ENCODE measurements at places on chromosomes 2 and 18.

DNA sequence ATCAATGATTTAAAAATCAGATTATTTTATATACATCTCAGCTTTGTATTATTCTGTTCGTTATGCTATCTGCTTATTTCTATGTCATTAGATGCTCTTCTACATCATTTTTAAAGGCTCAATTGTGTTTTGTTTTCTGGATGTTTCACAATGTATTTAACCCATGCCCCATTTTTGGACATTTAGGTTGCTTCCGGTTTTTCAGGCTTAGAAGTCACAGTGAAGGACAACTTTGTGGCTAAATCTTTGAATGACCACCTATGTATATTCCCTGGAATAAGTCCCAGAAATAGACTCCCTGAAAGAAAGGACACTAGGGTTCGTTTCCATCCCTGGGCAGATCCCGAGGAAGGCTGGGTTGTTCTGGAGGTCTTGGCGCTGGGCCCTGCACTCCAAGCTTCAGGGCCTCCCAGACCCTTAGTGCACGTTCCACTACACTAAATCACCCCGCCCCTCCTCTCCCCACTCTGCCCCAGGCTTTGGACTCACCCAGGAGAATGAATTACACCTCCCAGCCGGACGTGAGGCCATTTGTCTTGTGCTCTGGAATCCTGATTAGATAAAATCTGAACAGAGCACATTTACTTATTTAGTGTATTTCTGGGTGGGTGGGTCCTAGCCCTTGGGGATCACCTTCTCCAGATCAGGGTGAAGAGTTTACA, 188.2 kb downstream of the ZFP36L2 start:
- DNase-seq, result no peak

DNA sequence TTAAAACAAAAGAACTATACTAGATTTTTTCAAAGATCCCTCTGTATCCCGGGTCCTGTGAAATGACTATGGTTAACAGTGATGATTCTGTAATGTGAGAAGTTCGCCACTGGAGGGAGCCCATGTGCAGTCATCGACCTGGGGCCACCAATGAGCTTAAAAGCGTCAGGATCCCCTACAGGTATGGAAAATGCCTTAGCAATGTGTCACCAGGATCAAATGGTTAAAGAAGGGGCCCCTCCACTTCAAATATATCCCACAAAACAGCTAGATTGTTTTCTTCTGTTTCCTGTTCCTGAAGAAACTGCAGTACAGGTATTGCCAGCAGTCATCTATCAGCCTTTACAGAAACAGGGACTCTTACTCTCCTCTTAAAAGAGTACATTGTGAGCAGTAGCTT, 15.3 kb downstream of the CHRNA1 start:
- DNase-seq, result peak; percentile 48

DNA sequence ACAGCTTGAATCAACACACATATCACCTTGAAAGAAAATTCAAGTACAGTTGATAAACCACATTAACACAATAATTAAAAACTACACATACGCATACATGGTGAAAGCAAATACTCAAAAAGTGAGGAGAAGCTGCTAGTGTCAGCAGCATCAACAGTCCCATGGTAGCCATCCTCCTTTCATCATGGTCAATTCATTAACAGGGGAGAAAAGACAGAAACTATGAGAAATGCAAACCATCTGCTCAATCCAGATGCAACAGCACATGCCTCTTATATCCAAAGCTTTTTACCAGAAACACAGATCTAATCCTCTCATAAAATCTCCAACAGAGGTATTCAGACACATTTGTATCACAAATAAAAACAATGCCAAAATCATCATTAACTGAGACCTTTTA, 81.9 kb upstream of the CHRNA1 start:
- DNase-seq, result no peak

- DNase-seq, result no peak
Measured at GRCh38 chr18:79042276-79042675, 26.9 kb upstream of the ATP9B start.

DNA sequence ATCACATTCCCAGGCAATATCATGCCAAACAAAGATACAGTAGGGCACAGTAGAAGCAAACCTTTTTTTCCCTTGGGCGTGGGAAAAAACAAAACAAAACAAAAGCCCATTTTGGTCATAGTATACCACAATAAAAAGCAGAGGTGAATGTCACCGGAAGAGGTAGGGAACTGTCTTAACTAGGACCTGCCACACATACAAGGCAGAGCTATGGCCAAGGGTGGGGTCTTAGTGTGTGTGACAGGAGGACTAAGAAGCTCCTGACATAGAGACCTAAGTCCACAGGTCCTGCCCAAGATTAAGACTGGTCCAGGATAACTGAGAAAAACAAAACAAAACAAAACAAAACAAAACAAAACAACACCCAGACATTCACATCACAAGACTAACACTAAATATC, 441.2 kb upstream of the DSEL start:
- no peak for DNase-seq

GRCh38 chr18:4020026-4020425, 435.1 kb downstream of the DLGAP1 start:
- no peak for DNase-seq

DNA sequence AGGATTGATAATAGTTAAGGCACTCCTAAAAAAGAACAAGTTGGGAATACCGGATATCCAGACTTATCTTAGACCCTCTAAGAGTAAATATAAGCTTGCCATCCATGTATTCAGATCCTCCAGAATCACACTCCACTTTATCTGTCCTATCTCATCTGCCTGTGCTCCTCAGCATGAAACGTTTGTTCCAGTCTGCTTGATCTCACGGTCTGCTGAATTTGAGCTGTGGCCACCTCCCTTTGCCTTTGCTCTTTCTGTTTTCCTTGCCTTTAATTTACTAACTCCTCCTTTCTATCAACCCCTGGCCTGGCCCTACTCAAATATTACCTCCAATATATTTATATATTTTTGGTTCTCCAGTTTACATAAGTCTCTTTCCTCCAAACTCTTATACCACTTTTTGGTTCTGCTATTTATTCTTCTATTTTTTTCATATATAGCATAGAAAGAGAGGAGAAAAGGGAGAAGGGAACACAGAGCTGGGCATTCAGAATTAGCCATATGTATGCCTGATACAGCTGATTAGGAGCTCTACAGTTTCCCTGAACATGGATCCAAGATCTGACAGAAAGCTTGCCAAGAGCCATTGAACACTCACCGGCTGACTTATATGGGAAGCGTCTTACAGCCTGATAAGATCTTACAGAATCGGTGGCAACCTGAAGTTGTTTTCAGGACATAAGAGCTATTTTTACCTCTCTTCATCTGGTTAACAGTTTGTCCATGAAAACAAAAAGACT, 21.8 kb upstream of the DNAJC27 start:
- DNase-seq, result no peak

Data from stimulated activated CD4-positive, alpha-beta T cell treated with anti-CD3 and anti-CD28 coated beads, TNF-alpha, amount 100 ng/mL, for 24 hours (primary cell).